ENCODE measurements at places on chromosomes 1 and 21.

DNA sequence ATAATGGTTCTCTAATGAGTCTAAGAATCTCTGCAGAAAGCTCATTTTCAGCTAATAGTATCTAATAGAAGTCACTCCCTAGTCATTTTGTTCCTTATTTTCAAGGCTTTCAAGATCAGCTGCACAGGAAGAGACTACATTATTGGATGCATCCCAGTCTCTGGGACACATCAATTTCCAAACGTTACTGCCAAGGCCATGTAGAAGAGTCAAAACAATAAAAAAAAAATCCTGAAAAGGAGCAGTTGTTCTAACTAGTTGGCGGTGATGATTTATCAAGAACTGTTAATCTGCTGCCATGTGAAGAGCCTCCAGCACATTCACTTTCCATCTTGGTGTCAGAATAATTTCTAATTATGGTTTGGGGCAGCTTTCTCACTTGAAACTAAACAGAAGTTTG lies 5.7 kb downstream of the DDAH1 start:
- DNase-seq = no peak

- DNase-seq = no peak
Measured at GRCh38 chr1:240737766-240738265, 125.9 kb upstream of the GREM2 start.

- no peak for DNase-seq
Measured at GRCh38 chr1:193355178-193355577, 168.8 kb upstream of the B3GALT2 start.

DNA sequence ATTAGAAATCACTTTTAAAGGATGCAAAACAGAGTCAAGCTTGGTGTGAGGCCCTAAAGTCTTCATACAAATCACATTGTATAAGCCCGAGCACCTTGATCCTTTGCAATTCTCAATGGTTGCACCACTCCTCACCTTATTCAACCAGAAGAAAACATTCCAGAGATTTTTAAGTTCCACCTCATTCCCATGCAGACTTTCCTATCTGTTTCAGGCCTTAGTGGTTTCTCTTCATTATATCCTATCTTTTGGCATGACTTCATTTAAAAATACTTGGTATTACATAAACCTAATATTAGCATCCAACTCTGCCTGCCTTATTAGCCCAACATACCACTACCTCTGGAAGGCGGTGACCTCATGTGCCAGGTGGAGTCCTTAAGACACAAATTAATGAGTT lies 9.3 kb upstream of the GREM2 start:
- peak; percentile 27 for DNase-seq

DNA sequence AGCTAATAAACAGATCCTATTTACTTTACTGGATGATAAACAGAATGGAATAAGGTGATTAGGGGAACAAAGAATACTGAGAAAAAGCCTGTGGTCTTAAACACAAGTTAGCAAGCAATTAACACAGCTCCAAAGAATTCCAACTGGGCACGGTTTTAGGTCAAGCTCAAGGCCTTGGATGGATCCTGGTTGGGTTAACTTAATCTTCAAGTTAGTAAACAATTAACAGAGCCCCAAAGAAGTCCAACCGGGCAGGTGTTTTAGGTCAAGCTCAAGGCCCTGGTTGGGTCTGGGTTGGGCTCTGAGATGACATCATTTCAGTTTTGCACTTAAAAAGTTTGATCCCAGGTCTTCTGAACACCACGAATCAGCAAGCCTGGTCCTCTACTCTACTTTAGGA lies 1086.3 kb upstream of the TMPRSS15 start:
- DNase-seq = no peak

- DNase-seq = no peak
Measured at GRCh38 chr1:85001742-85002141, 4.8 kb upstream of the MCOLN2 start.

DNA sequence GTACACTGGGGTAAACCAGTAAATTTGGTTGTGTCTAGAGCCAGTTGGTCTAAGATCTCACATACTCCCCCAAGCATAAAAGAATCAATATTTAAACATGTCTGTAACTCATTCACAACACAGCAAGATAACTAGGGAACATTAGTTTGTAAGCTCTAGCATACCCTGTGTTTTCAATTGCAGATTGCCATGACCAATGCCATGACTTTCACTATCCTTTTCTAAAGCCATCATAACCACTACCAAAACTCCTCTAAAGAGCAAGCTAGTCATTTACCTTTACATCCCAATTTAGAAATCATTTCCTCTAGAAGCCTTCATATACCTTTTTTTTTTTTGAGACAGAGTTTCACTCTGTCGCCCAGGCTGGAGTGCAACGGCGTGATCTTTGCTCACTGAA lies 56.5 kb upstream of the PLA2G4A start:
- DNase-seq = no peak

DNA sequence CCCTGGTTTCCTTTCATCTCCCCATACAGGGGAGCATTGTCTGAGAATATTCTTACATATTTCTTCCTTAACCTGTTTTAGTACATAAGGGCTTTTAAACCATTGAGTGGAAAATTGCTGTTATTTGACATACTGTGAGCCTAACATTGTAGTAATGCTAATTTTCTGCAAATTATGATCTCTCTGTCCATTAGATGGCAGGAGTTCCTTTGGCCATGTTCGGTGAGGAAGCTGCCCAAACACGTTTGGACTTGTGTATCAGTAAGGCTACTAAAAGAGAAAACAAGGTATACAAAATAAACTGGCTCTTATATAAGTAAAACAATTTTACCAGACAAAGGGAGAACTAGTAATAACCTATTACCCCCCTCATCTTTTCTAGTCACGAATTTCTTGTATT lies 29.2 kb downstream of the CDC7 start:
- no peak for DNase-seq

GRCh38 chr1:76682138-76682537 lies 185.1 kb upstream of the ST6GALNAC5 start:
- DNase-seq = peak; percentile 40

GRCh38 chr1:227946624-227947385 lies 927 bp downstream of the WNT9A start:
- peak; percentile 89 for DNase-seq

- peak; percentile 87 for DNase-seq
Measured at GRCh38 chr1:27348861-27349783, 7.3 kb downstream of the SYTL1 start.

- DNase-seq = no peak
Measured at GRCh38 chr21:37566790-37567615, 200.4 kb downstream of the DYRK1A start.

- DNase-seq = no peak
Measured at GRCh38 chr21:24844671-24845070, 762.6 kb downstream of the MRPL39 start.

DNA sequence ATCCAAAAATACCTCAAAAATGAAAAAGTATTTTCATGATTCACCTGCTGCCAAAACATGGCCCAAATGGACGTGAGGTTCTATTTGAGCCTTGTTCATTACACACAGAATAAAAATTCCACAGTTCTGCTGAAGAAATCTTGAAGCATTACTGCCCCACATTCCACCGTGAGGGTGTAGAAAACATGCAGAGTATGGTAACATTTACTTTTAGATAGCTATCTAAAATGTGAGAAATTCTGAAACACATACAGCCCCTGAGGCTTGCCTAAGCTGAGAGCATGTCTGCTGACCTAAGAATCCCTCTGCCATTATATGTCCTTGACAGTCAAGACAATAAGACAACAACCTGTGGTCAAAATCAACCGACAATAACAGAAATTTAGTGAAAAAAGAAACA lies 186.5 kb downstream of the DSCAM start:
- no peak for DNase-seq

DNA sequence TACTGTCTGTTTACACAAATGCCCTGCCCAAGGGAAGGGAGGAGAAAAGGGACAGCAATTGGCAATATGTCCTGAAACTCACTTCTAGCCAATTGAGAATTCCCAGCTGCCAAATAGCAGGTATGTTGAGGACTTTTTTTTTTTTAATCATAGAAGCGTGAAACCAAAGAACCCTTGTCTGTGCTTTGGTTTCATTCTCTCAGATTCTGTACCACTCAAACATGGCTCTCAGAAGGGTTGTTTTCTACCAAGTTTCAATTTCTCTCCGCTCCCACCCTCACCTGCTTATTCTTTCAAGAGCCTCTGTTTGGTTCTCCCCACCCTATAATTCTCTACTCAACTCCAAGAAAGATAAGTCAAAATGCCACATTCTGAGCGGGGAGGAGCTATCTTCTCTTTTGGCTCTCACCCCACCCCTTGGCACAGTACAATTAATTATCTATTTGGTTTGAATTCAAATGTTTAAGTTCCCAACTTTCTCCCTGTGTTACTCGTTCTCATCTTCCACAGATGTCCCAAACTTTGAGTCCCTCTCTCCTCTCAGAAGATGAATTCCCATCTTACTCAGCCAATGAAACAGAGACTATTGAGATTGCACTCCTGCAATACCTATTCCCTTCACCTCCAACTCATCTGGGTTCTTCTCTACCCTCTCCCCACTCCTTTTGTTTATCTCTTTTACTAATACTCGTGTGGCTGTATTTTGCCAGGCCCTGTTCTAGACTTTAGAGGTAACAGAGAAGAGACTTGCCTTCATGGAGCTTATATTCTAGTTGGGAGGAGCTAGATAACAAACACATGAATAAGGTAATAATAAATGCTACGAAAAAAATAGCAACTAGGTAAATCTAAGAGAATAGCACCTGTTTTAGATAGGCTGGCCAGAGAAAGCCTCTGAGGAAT lies 3.9 kb upstream of the TP53BP2 start:
- DNase-seq = no peak

DNA sequence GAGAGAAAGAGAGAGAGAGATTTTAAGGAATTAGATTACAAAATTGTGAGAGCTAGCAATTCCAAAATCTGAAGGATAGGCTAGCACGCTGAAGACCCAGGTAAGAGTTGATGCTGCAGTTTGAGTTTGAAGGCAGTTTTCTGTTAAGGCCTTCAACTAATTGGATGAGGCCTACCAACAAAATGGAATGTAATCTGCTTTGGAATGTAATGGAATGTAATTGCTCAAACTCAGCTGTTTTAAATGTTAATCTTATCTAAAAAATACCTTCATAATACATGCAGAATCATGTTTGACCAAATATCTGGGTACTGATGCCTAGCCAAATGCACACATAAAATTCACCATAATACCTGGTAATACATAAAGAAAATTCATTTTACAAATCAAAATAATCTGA lies 976.1 kb downstream of the LTN1 start:
- no peak for DNase-seq

DNA sequence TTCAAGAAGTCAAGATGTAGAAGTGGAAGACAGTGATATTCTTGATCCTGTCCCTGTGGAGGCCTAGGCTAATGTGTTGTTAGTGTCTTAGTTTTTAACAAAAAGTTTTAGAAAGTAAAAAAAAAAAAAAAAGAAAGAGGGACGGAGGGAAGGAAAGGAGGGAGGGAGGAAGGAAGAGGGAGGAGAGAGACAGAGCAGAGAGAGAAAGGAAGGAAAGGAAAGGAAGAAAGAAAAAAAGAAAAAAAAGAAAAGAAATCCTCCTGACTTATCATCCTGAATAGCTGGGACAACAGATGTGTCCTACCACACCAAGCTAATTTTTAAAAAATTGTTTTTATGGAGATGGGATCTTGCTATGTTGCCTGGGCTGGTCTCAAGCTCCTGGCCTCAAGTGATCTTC lies 24.6 kb downstream of the PHACTR4 start:
- DNase-seq = no peak

- no peak for DNase-seq
Measured at GRCh38 chr1:108801101-108801500, 54.6 kb downstream of the STXBP3 start.

- no peak for DNase-seq
Measured at GRCh38 chr1:240329443-240329842, 237.8 kb downstream of the FMN2 start.

- DNase-seq = peak; percentile 29
Measured at GRCh38 chr1:184633785-184634184, 120.9 kb downstream of the EDEM3 start.

- DNase-seq = peak; percentile 30
Measured at GRCh38 chr1:26046246-26047095, 553 bp upstream of the SLC30A2 start.

- no peak for DNase-seq
Measured at GRCh38 chr1:53728702-53729455, 10.1 kb downstream of the GLIS1 start.

DNA sequence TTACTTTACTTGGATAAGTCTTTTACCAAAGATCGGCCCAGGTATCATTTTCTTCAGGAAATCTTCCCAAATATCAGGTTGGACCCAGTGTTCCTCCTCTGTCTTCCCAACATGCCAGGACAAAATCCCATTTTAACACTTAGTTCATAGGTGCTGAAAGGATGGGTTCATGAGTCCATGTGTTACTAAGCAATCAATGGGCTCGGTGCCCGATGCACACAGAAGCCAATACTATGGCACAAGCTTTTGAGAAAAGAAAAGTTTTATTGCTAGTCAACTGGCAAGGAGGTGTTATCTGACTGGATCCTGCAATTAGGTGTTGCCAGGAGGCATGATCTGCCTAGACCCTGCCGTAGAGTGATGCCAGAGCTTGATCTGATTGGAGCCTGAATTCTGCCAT lies 133.3 kb upstream of the SLC44A3 start:
- DNase-seq = no peak

DNA sequence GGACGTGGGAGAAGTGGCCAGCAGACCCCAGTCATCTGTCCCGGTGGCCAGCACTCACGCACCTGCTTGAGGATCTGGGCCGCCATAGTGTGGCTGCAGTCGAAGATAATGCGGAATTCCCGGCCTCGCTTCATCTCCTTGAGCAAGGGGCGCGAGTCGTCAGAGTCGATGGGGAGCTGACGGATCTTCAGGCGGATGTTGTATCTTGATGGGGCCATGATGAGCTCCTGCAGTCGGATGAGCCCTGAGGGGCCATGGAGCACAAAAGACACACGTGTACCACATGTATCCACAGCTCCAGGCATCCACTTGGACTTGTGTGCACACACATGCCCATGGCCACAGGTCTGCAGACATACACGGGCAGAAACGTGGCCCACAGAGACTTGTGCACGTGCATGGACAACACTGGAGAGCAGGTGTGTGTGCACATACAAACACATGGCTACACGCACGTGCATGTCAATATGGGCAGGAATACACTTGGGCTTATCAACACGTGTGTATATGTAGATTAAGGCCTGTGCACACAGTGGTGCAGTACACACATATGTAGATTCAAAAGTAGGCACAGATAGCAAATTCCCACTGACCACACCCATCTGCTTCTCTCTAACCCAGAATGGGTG lies 162.1 kb downstream of the GRIK3 start:
- no peak for DNase-seq

GRCh38 chr1:161473348-161473747 lies 31.9 kb upstream of the FCGR2A start:
- peak; percentile 80 for DNase-seq

GRCh38 chr1:61754545-61754944 lies 12.3 kb downstream of the PATJ start:
- DNase-seq = no peak

Data from GM23338 (cell line).